ENCODE measurements at places on chromosomes 5 and 9.

GRCh38 chr5:35618781-35619180, 1.1 kb downstream of the SPEF2 start:
- DNase-seq = no peak

- DNase-seq = no peak
Observed at GRCh38 chr5:154573011-154573410, 95.0 kb upstream of the HAND1 start.

DNA sequence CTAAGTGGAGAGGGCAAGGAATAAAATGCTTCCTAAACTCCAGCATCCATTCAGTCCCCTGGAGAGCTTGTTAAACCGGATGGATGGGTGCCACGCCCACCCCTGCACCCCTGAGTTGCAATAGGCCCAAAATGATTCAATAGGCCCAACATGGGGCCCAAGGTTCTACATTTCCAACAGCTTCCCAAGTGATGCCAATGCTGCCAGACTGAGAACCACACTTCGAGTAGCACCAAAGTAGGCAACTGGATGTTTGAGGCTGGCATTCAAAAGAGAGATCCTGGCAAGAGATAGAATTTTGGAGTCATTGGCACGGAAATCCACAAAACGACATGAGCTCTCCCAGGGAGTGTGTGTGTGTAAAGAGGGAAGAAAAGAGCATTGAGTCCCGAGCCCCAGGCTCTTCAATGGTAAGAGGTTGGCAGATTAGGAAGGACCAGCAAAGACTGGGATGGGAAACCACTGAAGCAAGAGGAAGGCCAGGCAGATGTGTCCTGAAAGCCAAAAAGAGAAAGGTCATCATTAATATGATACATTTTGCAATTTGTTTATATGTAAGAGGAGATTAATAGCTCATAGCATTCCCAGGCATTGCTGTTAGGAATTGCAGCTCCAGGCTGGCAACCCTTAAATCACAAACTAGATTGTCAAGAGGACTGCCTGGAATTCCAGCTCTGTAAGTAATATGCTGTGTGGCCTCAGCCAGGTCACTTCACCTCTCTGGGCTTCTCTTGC, 130.6 kb downstream of the KCNIP1 start:
- no peak for DNase-seq

- no peak for DNase-seq
Observed at GRCh38 chr5:81303563-81303962, 2.2 kb downstream of the ZCCHC9 start.
